ENCODE measurements at places on chromosomes 16 and 17.

DNA sequence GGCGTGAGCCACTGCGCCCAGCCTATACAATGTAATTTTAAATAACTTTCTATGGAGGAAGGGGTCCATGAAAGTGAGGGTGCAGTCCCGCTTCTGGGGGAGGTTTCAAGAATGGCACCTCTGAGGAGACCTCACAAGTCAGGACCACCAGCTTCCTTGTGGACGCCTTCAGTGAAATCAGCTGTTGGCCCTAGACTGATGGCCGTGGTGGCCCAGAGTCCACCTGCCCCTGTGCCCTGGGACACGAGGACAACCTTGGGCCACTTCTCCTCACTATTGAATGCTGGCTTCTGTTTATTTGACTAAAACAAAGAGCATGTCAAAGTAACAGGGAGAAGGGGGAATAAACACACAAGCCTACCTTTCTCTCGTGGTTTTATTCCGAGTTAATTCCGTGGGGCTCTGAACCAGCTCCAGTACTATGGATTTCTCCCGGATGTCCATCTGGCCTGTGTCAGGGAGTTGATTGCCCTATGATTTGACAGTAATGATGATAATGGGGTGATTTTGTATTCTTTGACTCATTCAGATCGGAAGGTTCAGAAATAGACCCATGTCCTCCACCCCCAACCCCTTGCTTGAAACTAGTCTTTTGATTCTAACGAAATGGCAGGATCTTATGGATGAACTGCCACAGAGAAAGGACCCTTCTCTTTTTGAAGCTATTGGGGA, 8.6 kb upstream of the CBX4 start:
- DNase-seq, result no peak

GRCh38 chr17:17091856-17092756, 49.8 kb downstream of the MPRIP start:
- no peak for DNase-seq

- no peak for DNase-seq
Observed at GRCh38 chr16:24052329-24053098, 203.6 kb upstream of the CACNG3 start.

GRCh38 chr16:642189-643049, 791 bp downstream of the MCRIP2 start:
- DNase-seq, result peak; percentile 42

DNA sequence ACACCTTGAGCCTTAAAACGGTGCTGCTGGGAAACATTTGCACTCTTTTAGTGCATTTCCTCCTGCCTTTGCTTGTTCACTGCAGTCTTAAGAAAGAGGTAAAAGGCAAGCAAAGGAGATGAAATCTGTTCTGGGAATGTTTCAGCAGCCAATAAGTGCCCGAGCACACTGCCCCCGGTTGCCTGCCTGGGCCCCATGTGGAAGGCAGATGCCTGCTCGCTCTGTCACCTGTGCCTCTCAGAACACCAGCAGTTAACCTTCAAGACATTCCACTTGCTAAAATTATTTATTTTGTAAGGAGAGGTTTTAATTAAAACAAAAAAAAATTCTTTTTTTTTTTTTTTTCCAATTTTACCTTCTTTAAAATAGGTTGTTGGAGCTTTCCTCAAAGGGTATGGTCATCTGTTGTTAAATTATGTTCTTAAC, 4.4 kb downstream of the SOX9 start:
- DNase-seq, result no peak

- no peak for DNase-seq
Observed at GRCh38 chr17:67685351-67685750, 32.4 kb upstream of the NOL11 start.

DNA sequence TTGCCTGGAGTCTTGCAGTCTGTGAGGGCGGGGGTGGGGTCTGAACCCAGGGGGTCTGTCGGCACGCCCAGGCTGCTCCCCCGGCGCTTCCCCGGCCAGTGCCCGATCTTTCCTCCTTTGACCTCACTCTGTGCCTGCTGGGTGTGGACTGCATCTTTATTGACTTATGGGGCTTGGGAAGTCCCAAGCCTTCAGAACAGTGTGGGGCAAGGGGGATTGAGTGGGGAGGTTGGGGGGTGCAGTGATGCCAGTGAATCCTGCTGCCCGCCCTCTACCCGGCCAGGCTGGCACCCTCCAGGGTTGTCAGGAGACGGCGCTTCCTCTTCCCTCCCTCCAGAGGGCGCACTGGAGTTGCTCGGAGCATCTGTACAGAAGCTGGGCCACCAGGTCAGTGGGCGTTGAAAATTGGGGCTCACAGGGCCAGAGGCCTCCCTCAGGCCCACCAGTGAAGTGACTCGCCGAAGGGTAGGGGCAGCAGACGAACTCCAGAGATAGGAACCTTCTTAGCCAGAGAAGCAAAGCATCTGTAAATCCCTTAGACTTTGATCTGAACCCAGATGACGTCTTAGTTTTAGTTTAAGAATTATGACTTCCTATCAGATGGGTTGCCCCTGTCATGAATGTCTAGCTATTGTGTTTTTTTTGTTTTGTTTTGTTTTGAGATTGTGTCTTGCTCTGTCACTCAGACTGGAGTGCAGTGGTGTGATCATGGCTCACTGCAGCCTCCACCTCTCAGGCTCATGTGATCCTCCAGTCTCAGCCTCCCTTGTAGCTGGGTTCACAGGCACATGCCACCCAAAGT, 184.8 kb upstream of the CIBAR2 start:
- DNase-seq, result peak; percentile 40

DNA sequence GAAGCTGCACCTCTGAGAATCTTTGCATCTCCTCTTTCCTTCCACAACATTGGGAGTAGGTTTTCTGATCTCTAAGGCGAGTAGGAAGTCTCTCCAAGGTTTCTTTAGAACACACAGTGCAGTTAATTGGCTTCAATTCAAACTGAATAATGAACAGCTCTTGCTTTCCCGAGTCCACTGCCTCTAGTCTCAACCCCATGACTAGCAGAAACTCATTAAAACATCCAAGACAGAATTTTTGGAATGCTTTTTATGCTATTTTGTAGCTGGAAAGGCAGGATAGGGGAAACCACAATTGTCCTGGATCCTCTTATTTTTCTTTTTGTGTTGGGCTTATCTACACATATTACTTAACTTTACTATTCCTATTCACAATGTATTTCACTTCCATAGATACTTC, 206.6 kb downstream of the CDH8 start:
- DNase-seq, result no peak

GRCh38 chr16:16982614-16983013, 488.1 kb downstream of the XYLT1 start:
- DNase-seq, result no peak

DNA sequence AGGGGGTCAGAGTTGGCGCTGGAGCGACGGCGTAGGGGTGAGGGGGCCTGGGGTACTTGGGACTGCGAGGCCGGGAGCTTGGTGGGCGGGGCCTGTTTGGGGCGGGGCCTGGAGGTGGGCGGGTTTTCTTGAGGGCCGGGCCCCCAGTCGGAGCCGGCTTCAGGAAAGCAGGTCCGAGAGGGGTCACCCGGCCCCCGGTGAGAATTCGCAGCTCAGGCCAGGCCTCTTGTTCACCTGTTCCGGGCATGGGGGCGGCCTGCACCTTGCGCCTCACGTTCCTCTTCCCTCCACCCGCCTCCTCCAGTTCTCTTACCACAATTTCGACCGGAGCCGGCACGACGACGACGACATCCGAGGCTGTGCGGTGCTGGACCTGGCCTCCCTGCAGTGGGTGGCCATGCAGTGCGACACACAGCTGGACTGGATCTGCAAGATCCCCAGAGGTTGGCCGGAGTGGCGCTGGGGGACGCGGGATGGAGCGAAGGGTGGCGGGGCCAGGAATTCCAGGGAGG, 52.5 kb downstream of the MRC2 start:
- DNase-seq, result no peak

DNA sequence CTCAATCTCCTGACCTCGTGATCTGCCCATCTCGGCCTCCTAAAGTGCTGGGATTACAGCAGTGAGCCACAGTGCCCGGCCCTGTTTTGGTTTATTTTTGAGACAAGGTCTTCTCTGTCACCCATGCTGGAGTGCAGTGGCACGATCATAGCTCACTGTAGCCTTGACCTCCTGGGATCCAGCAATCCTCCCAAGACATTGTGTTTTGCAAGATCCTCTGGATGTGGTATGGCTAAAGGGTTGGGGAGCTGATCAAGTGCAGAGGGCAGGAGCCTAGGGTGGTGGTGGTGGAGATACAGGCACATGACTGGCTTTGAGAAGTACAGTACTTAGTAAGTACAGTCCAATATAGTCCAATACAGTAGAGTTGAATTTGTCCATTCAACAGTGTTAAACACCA, 16.6 kb upstream of the TNS4 start:
- DNase-seq, result no peak

GRCh38 chr17:65564793-65565192, 3.3 kb upstream of the AXIN2 start:
- peak; percentile 69 for DNase-seq

- no peak for DNase-seq
Observed at GRCh38 chr17:32223703-32224102, 41.9 kb upstream of the RHBDL3 start.

DNA sequence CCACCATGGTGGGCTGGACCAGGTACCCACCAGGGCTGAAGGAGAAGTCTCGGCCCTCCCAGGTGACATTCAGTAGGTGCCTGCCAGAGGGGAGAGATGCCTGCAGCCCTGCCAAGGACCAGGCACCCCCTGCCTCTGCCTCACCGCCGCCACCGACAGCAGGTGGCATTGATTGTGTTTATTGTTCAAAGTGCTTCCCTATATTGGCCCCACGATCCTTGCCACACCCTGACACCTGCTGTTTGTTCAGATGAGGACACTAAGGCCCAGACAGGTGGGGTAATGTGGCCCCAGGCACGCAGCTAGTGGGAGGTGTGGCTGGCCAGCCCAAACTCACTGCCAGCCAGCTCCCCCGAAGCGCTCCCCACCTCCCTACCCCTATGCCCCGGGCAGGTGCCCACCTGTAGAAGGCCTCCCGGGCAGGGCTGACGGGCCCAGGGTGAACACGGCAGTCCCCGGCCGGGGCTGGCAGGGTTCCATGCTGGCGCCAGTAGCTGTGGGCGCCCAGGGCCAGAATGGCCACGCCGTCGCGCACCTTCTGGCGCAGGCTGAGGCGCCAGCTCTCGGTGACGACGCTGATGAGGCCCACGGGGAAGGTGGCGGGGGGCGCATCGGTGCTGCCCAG, 8.0 kb downstream of the GRIN2C start:
- DNase-seq, result no peak

DNA sequence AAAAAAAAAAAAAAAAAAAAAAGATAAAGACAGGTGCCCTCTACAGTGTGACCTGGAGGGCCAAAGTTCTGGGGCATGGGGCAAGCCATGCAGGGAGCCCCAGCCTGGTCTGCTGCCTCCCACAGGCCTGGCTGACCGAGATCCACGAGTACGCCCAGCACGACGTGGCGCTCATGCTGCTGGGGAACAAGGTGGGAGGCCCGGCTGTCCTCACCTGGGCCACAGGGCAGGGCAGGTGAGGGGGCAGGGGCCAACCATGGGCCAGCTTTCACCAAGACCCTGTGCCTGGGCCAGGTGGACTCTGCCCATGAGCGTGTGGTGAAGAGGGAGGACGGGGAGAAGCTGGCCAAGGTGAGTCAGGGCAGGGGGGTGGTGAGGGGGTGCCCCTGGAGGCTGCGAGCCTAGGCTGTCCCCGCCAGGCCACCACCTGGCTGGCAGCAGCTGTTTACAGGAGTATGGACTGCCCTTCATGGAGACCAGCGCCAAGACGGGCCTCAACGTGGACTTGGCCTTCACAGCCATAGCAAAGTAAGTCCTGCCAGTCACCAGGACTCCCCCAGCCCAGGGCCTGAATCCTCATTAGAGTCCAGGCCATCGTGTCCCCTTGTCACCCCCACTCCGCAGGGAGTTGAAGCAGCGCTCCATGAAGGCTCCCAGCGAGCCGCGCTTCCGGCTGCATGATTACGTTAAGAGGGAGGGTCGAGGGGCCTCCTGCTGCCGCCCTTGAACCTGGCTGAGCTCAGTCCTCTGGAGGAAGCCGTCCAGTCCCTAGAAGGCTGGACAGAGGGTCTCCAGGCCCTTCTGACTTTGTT, 2.7 kb upstream of the TRAF7 start:
- peak; percentile 67 for DNase-seq

DNA sequence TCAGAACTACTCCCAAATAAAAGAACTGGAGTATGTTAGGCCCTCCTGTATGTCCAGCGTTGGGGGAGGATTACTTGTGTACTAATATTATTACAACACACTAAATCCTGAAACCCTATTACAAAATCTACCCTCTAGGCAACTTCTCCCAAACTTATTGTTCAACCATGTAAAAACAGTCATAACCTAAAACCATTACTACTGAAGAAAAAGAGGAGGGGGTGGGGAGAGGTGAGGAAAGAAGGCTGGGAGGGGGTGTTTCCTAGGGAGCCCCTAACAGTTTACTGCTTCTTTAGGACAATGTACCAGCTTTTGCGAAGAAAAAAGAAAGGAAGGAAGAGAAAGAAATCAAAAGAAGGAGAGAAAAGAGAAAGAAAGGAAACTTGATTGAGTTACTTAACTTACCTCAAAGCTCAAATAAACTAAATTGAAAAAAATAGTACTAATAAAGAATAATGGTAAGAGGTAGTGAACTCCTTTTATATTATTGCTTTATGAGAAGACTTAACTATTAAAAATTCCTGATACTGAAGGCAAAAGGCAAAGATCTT, 2.3 kb downstream of the SALL1 start:
- no peak for DNase-seq

GRCh38 chr16:1264345-1265089, 8.6 kb downstream of the TPSD1 start:
- DNase-seq, result no peak

DNA sequence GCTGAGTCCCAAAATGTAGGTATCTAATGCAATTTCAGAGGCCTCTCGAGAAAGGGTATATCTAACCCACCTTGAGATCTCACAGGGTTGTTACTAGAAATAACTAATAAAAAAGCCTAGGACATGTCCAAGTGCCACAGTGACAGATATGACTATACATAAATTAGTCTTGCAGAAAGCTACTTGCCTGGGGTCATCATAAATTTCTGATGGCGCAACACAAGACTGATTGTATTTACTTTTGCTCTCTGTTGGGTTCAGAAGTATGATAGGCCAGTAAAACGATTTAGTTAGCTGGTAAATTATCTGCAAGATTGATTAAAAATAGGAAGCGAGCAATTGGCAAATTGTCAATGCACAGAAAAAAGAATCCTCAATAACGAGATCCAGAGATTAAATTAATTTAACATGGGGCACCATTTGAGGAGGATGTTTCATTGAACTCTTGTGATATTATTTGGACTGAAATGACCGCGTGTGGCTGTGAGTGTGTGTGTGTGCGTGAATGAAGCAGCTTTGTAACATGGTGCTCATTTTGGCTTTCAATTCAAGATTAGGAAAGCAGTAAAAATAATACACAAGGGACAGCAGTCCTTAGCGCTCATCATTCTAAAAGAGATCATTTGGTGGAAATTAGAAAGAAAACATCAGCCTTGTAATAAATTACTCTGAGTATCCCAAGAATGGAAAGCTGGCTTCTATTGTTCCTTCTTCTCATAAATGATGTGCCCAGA, 157.4 kb upstream of the ZFHX3 start:
- DNase-seq, result no peak

Data from WERI-Rb-1 (cell line).